ENCODE measurements at places on chromosomes 3 and 15.

DNA sequence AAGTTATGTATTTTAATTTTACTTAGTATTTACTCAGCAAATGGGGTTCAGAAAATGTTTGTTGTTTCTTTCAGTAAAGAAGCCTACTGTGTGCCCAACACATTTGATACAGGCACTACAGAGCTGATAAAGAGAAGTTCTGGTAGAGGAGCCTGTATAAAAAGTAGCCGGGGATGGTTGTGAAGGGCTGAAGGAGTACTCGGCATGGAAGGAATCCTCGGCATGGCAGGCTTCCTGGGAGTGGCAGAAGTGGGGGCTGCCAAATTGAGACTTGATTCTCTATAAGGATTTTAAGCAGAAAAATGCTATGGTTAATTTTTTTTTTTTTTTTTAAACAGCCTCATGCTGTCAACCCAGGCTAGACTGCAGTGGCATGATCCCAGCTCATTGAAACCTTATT, 9.3 kb downstream of the ARL13B start:
- no peak for DNase-seq

DNA sequence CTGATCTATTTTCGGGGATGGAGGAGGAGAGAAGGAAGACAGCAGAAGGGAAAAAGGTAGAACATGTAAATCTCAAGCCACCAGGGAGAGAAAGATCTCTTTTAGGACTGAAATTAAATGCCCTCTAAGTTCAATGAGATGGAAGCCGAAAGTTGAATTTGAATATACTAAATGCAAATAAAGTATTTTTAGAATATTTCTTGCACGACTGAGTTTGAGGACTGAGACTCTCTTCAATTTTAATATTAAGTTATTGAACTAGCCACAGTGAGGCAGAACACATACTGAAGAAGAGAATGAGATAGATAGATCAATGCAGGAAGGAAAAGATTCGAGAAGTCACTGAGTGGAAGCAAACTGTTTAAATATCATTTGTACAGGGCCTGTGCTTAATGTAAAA, 399.9 kb upstream of the CBLB start:
- DNase-seq = no peak

- no peak for DNase-seq
These were observed 128.5 kb upstream of the RBMS3 start for GRCh38 chr3:29152379-29152778.

- DNase-seq = no peak
These were observed 109.8 kb upstream of the TBC1D5 start for GRCh38 chr3:17852217-17852616.

- no peak for DNase-seq
These were observed 57.2 kb downstream of the PLD1 start for GRCh38 chr3:171753025-171753472.

- DNase-seq = no peak
These were observed 84.2 kb downstream of the SEC22A start for GRCh38 chr3:123285931-123286307.

GRCh38 chr3:17749705-17750293, 7.4 kb upstream of the TBC1D5 start:
- DNase-seq = no peak

DNA sequence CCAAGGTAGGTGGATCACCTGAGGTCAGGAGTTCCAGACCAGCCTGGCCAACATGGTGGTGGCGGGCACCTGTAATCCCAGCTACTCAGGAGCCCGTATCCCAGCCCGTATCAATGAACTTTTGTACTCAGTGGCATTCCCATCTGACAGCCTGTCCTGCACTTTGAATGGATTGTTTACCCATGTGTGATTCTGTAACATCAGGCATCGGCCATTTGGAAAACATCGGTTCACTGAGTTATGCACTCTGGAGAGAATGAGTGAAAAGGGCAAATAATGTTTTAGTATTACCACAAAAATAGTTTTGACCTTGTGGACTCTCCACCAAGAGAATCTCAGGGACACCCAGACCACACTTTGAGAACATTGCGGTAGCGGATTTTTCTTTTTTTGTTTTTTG, 13.6 kb downstream of the KLHL25 start:
- DNase-seq = no peak

DNA sequence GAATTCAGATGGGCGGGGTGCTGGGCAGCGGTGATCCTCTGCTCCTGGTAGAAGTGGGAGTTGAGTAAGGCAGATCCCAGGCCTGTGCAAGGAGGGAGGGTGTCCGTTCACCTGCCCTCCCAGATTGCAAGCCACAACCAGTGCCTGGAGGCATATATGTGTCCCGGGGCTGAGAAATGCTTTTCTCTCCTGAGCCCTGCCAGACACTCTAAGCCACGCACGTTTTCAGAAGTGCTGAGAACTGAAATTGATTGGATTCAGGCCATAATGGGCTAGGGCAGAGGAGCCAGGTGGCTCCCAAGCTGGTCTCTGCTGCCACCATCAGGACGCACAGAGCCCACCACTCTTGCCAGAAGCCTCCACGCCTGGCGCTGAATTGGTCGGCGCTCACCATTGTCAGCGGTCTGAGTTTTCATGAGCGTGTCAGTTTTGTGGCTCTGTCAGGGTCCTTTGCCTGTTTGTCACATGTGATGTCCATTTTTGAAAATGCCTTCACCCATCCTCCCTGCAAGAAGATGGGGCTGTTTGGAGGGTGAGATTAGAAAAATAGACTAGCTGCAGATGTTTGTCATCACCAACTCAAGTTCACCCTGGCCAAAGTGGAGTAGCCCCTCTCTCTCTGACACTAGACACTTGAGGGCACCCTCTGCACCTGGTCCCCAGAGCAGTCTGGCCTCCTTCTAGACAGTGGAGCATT, 15.4 kb upstream of the BFSP2 start:
- DNase-seq = no peak

GRCh38 chr3:175778994-175779393, 919.9 kb downstream of the NAALADL2 start:
- no peak for DNase-seq

DNA sequence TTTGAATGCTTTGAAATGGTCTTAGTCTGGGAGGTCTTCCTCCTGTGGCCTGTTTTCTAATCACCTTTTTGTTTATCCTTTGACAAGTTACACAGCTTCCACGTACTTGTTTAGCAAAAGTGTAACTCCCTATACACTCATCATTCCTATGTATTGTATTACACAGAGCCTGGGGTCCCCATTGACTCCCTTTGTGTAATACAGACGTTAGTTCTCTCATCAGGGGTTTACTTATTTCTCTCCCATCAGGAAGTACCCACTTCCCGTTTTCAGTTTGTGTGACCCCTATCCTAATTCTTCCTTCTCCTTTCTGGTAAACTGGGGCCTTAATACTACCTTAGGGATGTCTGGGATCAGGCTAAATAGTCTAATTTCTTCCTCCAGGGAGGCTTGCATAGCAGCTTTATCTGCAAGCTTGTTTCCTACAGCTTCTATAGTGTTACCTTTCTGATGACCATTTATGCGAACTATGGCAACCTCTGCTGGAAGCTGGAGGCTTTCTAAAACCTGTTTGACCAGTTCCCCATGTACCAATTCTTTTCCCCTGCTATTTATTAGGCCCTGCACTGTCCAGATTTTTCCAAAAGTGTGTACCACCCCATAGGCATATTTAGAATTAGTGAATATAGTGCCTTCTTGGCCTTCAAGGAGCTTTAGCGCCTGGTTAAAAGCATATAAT, 22.4 kb downstream of the ARL8B start:
- DNase-seq = no peak

DNA sequence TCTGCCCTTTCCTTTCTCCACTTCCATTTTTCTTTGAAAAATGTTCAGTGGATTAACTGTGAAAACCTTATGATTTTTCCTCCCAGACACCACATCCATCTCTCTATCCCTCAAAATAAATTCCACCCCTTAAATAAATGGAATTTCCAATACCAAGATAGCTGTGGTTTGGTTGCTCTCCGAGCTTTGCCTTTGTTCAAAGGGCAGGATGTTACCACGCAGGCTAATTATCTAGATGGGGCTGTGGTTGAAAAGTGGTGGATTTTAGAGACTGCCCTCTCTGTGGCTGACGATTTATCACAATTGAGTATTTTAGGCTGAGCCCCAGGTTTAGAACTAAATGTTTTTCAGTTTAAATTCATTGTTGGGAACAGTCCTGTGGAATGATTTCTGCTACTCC, 36.9 kb upstream of the CMSS1 start:
- no peak for DNase-seq

GRCh38 chr3:37968813-37969595, 21.6 kb upstream of the VILL start:
- no peak for DNase-seq

- DNase-seq = no peak
These were observed 10.1 kb downstream of the AADACL2 start for GRCh38 chr3:151743855-151744254.

GRCh38 chr3:88416436-88416835, 266.7 kb downstream of the C3orf38 start:
- DNase-seq = no peak

GRCh38 chr3:194521510-194522260, 34.9 kb upstream of the ATP13A3 start:
- no peak for DNase-seq

DNA sequence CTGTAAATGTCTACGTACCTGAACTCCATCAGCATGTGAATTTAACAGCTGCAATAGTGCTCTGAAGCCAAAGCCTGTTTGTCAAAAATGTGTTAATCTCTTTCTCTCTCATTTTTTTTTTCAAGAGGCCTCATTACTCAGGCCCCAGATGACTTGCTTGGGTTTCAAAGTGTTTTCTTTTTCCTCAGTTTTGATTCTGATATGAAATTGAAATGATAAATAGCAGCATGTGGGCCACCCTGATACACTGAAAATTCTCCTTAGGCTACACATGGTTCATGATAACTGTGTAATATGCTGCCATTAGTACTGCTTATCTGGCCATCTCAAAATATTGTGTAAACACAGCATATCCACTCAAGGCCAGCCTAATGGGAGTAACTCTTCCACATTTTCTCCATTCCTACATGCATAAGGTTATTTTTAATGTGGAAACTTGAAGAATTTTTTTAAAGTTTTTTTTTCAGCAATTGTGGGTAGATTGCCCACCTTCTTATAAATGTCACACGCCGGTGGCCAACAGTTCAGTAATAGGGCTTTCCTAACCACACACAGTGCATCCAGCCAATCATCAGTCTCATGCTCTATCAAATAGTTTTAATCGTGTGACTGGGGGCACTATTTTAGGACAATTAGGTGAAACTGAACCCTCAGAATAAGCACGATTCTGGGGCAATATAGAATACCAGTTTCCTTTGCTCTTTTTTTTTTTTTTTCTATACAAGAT, 13.1 kb upstream of the DENND4A start:
- no peak for DNase-seq

GRCh38 chr15:70892912-70893560, 410 bp downstream of the LRRC49 start:
- no peak for DNase-seq

GRCh38 chr3:49530701-49531100, 23.6 kb upstream of the BSN start:
- no peak for DNase-seq

DNA sequence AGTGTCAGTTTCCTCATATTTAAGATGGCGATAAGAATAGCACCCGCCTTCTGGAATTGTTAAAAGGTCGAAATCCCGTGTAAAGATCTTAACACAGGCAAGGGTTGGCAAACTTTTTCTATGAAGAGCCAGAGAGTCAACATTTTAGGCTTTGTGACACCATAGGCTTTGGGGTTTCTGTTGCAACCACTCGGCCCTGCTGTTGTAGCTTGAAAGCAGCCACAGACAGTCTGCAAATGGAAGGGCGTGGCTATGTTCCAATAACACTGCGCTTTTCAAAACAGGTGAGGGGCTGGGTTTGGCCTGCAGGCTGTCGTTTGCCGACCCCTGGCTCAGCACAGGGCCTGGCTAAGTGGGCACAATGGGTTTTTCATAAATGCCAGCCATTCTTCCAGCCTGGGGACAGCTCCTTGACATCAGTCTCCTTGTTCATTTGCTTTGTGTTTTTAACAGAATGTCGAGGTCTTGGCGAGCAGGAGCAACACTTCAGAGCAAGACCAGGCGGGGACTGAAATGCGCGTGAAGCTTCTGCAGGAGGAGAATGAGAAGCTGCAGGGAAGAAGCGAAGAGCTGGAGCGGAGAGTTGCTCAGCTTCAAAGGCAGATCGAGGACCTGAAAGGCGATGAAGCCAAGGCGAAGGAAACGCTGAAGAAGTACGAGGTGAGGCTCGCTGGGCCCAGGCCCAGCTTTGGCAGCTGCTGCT, 75.2 kb upstream of the MYZAP start:
- no peak for DNase-seq

All from central memory CD4-positive, alpha-beta T cell (primary cell).